ENCODE measurements at places on chromosomes 6 and 20.
A peak's percentile ranks its signal among the peaks of the same experiment; 100 is the strongest.

- no peak for DNase-seq
Observed at GRCh38 chr6:157235600-157236039, 87.7 kb downstream of the TMEM242 start.

GRCh38 chr6:150252714-150253444 is 110.0 kb downstream of the PPP1R14C start:
- DNase-seq, result no peak

- DNase-seq, result no peak
Observed at GRCh38 chr6:31690231-31691077, 9.6 kb upstream of the LY6G5C start.

DNA sequence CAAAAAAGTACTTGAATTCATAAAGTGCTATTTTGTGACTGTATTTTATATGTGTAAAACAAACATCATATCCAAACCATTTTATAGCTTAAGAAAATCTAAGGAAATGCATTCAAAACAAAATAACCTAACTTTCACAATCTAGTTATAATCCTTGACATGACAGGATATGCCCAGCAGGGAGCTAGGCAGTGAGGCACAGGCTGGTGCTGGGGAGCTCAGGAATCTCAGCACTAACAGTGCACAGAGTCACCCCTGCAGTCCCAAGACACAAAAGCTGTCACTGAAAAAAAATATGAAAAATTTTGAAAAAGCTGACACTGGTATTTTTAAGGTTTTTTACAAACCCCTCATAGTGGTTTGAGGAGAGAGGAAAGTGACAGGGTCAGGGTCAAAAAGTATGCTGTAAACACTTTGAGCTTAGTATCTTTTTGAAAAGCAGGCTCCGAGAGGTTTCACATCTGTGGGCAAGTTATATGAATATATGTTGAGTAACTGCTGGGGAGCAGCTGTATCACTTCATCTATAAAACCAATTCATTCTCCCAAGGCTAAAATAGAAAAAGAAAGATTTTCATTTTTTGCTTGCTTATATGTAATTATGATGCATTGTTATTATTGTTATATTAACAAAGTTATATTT is 24.1 kb downstream of the LGSN start:
- DNase-seq, result no peak

GRCh38 chr6:47076422-47077344 is 34.6 kb upstream of the ADGRF1 start:
- DNase-seq, result no peak

DNA sequence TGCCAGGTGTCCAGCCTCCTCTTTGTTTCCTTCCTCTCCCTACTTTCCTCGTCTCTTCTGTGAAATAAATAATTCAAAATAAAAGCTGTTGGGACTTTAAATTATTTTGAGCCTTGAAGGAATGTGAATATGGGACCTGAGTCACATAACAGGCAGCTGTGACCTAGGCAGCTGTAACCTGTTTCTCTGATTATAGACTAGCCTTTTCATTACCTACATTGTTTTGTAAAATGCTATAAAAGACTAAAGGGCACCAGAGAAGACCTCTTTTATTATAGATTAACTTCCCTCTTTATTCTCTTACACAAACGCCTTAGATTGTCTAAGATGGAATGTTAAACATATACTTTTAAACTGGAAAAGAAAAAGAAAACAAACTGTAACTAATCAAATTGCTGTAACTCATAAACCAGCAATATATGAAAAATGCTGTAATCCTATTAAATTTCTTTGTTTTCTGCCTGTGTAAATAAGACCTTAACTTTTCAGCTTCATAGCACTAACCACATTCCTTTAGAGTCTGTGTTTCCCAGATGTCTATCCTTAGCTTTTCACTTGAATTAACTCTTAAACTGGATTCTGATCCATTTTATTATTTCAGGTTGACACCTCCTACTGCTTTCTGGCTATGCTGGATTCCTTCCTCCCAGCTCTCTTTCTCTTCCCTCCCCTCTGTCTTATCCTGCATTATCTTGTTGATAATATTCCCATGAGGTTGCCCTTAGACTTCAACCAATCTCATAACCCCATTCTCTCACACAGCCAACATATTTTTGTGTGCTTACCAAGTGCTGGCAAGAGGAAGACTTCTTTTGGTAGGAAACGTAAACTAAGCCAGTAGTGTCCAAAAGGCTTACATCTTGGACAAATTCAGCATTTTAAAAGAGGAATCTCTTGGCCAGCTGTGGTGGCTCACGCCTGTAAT is 69.2 kb downstream of the TPD52L1 start:
- no peak for DNase-seq

DNA sequence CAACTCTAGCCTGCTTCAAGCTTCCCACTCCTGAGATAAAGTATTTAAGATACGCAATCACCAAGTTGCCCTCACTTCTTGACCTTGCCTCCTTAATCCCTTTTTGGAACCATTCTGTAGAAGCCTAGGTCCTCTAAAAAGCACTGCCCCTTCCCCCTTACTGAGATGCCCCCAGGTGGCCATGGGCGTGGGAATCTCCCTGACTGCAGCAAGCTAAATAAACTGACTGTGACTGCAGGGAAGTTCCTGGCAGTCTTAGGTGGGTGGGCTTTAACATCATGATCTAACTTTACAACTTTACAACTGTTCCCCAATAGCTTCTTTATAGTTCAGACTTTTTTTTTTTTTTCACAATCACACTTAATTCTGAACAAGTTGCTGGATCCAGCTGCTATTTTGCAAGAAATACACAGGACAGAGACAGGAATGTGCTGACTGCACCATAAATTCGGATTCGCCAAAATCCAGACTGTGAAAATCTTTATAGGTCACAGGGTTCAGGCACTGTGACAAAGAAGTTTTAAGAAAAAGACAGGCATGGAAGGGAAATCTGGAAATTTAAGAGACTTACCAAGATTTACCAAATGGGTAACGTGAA is 344.2 kb upstream of the SULF2 start:
- no peak for DNase-seq

GRCh38 chr6:28953039-28953584 is 29.3 kb upstream of the TRIM27 start:
- peak; percentile 39 for DNase-seq

DNA sequence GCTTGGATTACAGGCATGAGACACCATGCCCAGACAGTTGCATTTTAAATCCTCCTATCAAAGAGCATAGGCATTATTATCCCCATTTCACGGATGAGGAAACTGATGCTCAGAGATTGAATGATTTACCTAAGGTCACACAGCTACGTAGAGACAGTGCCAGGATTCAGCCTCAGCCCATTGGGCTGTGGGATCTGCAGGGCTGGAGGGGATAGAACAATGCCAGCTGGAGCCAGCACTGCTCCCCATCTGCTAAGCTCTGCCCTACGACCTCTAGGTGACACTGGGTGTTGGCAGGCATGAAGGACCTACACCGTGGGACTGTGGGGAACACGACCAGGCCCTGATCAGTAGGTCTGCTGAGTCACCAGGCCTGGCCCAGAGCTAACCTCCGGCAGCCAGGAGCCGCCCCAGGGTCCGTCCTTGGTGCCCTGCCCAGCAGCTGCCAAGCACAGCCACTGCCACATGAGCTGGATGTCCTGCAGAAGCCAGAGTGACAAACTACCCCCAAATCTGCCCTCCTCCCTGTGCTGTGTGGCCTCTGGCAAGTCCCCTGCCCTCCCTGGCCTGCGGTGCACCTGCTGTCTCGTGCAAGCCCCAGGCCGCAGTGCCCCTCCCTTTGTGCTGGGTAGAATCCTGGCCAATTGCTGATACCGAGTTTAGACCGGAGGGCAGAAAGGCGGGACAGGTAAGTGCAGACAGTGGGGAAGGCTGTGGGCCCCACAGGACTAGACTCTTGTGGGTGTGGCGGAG is 47.6 kb upstream of the PTGIS start:
- DNase-seq, result no peak

GRCh38 chr6:88709819-88710246 is 253.6 kb downstream of the RNGTT start:
- no peak for DNase-seq

DNA sequence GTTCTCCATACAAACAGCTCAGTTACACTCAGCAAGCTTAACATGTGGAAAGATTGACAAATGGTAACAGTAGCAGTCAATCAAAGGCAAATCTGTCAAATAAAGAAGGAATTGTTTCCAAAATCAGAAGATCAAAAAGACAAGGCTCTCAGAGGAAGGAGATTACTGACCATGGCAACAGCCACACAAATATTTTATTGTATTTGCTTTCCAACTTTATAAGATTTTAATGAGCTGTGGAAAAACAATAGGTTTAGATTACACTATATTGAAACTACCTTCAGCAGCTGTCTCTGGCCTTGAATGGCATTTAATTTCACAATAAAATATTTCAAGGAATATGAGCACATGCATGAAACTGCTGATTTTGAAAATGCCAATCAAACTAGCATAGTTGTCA is 1143.9 kb upstream of the GJE1 start:
- no peak for DNase-seq

DNA sequence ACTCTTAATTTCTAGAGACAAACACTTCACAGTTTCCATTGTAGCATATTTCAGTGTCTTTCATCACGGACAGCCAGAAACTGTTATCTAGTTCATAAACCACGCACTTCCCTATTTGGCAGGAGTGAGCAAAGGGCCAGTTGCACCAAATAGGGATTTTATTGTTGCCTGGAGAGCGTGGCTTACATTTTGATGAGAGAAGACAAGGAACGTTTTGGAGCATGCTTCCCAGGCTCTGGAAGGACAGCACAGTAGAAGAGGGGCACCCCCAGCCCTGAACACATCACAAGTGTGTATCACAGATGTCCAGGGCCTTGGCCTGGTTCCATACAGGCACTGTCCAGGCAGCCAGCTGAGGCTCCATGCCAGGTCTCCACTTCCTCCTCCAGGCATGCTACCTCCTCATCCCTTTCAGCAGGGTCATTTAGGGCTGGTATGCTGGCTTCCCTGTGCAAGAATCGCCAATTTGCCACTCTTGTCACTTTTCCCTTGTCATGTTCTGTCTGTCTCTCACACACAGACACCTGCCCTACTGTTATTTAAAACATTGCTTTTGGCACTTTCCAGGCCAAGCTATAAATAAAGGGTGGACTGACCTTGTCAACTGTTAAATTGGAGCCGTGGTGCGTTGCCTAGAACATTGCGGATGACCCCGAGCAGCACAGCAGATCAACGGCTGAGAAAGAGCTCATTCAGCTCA is 235.0 kb upstream of the GMDS start:
- no peak for DNase-seq

DNA sequence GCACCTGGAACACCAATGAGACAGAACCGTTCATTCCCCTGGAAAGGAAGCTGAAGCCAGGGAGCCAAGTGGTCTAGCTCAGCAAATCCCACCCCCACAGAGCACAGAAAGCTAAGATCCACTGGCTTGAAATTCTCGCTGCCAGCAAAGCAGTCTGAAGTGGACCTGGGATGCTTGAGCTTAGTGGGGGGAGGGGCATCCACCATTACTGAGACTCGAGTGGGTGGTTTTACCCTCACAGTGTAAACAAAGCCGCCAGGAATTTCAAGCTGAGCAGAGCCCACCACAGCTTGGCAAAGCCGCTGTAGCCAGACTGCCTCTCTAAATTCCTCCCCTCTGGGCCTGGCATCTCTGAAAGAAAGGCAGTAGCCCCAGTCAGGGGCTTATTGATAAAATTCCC is 53.1 kb downstream of the KIF16B start:
- no peak for DNase-seq

- DNase-seq, result no peak
Observed at GRCh38 chr6:21396313-21396712, 197.2 kb upstream of the SOX4 start.

GRCh38 chr6:168105813-168106632 is 27.0 kb upstream of the FRMD1 start:
- no peak for DNase-seq

DNA sequence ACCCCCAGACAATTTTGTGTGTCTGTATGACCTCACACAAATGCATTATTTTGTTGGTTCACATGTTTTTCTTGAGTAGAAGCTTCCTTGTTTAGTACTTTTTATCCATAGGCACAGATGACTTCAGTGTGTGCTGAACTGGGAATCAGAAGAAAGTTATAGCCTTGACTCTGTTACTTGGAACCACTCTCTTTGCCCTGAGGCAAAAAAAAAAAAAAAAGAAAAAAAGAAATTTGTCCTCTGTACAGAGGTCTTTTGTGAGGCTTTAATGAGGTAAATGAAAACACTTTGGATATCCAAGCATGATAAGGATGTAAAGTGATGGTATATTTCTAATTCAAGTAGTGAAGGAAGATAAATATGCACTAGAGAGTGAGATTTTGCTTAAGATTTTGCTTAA is 51.9 kb downstream of the TRMT11 start:
- no peak for DNase-seq

DNA sequence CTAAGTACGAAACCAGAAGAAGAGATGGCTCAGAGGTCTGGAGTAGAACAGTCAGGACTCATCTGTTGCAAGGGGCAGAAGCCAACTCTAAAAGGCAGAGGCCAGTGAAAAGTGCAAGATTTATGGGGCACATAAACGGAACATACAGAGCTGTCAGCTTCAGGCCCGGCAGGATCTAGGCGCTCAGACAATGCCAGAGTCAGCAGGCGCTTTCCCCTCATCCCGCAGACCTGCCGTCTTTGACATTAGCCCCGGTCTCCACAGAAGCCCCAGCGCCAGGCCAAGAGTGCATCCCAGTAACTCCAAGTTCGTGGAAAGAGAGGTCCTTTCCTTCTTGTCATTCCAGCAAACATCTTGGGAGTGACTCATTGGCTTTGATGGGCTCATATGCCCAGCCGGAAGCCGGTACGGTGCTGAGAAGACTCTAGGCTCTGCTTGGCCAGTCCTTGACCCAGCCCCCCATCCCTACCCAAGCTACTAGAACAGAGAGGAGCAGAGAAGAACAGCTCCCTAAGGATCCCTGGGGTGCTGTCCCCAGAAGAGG is 260.9 kb downstream of the TAF4 start:
- no peak for DNase-seq

DNA sequence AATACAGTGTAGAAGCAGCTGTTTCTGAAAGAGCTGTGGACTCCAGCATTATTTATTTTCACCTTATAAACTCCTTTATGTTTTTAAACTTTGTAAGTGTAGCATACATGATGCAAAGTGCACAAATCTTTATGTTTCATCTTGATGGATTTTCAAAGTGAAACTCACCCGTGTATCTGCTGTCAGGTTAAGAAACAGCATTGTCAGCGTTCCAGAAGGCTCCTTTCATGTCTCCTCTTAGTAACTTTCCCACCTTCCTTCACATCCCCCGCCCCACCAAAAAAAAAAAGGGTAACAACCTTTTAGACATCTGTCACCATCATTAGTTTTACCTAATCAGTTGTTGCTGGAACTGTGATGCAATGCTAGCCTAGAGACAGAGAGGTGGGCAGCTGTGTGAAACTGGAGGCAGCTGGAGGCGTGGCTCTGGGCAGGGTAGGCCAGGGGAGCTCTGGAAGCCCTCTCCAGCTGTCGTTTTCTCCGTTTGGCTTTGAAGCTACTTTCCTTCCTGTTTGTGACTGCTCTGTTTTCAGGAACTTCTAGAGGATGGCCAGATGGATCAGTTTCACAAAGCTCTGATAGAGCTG is 7.2 kb downstream of the ACTR5 start:
- no peak for DNase-seq

- no peak for DNase-seq
Observed at GRCh38 chr6:25278261-25278913, 787 bp upstream of the CARMIL1 start.

GRCh38 chr6:29490055-29490454 is 2.3 kb upstream of the MAS1L start:
- DNase-seq, result no peak

Data from memory B cell (primary cell).